ENCODE measurements at places on chromosomes 16 and 17.

DNA sequence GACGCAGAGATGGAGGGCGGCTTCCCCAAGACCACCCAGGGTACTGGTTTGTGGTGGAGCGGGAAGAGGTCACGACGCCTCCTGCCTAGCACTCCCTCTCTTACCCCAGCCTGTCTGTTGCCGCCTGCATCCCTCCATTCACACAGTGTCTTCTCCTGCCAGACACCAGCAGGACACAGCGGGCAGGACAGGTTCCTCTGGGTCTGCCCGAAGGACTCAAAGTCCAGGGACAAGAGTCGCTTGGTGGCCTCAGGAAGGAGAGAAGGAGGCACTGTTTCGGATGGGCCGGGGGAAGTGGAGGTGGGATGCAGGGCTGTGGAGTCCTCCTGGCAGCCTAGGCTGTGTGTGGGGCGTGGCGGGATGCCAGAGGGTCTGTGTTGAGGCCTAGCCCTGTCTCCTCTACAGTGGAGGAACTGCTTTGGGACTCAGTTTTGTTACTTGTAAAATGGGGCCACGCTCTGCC lies 19.6 kb upstream of the TNS4 start:
- DNase-seq: no peak

- peak; percentile 61 for DNase-seq
These were observed 9.3 kb downstream of the GJD3 start for GRCh38 chr17:40355123-40355803.

DNA sequence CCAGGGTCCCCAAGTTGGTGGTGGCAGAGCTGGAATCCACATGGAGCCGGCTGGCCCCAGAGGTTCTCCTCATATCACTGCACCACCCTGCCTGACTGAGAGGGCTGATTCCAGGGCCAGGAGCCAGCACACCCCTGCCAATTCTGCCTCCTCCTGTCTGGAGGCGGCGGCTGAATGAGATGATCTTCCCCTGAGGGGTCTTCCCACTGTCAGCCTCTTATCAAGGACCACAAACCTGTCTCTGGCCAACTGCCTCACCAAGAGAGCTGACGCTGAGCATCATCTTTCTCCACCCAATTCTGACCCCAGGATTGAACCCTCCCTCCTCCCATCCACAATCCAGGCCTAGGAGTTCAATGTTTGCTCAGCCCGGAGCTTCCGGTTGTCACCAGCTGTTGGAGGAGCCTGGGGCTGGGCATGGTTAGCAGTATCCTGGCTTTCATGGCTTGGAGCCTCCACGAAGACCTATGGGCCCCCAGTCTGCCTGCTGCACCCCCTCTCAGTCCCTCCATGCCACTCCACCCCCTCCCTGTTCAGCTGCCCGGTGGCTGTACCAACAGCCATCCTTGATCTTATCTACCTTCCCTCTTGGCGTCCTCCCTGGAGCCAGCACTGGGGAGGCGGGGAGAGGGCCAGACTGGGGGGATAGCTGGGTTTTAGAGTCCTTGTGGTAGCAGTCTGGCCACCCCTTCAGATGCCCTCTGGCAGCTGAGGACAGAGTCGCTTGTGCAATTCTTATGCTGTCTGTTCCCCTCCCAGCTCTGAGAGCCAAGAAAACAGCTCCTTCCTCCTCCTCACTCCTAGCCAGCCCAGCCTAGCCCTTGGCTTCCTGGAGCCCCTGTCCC lies 25.6 kb downstream of the ABCC3 start:
- peak; percentile 62 for DNase-seq

GRCh38 chr17:20995164-20995872 lies 47.5 kb downstream of the USP22 start:
- no peak for DNase-seq

DNA sequence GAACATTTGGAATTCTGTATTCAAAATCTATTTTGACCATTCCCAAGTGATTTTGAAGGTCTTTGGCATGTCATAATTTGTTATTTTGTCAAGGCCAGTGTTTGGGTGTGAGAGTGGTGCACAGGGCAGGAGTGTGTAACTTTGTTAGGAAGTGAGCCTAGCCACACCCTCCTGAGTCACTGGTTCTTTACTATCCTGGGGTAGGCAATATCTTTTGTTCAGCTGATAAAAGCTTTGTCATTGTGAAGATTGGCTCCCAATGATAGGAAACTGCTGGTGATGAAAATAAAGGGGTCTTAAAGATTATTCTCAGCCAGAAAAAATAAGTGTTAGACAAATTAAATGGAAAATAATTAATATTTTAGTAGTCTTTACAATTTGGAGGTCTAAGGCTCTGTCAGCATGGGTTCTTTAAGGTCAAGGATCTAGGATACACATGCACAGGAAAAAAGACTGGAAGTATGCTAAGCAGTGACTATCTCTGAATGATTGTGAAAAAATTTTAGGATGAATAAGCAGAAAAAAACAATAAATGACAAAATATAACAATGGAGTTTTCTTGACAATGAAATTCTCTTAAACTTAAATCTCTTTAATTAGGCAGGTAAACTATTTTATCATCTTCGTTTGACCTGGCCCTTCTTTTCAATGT lies 5.1 kb downstream of the UBN1 start:
- DNase-seq: peak; percentile 39

DNA sequence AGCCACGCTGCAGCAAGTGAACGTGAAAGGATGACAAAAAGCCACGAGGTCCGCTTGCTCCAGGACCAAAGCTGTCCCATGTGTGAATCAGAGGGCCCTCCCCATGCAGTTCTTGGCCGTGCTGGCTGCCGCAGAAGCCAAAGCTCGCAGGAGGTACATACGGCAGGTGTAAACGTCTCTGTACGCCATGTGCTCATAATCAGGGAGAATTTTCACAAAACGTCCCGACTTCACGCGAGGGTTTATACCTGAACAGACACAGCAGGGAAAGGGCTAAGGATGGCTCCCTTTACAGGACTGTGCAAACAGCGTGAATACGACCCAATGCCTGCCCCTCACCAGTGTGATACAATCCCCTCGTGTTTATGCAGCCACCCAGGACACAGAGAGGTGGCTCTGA lies 25.3 kb downstream of the FBXO31 start:
- DNase-seq: no peak

DNA sequence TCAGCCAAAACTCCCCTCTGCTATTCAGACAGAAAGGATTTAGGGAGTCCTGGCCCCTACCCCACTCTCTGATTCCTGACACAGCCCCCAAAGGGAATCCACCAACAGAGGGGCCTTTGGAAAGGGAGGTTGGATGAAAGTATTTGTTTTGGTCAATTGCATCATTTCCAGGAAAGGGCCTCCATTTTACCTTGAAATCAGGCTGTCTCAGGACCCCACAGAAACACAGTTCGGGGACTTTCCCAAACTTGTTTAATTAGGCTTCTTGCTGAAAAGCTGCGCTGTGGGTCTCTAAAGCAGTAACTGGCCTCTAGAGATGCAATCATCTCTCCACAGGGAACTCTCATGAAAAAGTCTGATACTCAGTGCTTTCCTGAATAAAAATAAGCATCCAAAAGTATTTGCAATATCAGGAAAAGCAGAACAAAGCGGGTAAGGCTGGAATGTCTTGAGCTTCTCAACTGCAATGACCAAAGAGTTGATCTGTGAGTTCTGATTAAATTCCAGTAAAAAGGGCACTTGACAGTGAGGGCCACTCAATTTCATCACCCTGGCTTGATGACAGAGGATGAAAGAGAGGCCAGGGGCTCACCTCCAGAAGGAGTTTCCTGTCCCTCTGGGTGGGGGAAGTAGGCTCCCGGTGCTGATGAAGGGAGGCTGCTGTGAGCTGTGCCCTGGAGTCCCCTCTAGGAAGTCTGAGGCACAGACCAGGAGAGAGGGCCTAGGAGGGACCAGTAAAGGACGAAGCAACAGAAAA lies 36.3 kb downstream of the LYRM9 start:
- no peak for DNase-seq

- DNase-seq: no peak
These were observed 2.7 kb downstream of the WDR45B start for GRCh38 chr17:82645516-82645915.

GRCh38 chr16:50156590-50156989 lies 3.5 kb downstream of the TENT4B start:
- DNase-seq: no peak

GRCh38 chr16:78216166-78216745 lies 116.8 kb downstream of the WWOX start:
- no peak for DNase-seq

- DNase-seq: no peak
These were observed 507.5 kb upstream of the HSBP1 start for GRCh38 chr16:83300326-83300725.

GRCh38 chr17:10144982-10145381 lies 53.4 kb downstream of the GAS7 start:
- no peak for DNase-seq

DNA sequence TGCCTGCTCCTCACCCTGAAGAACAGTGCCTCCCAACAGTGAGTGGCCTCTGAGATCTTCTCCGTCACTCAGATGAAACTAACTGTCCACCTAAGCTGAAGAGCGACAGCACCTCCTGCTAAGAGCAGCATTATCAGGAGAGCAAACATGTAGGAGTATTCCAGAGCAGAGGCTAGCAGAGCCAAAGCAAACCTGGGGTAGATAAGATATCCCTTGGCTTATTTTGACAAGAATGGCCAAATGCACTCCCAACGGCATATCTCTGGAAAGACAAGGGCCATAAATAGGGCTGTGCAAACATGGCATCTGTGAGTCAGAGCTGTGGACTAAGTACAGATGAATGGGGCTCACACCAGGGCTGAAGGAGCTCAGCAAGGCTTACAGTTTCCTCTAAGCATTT lies 96.3 kb downstream of the NDEL1 start:
- DNase-seq: peak; percentile 34

DNA sequence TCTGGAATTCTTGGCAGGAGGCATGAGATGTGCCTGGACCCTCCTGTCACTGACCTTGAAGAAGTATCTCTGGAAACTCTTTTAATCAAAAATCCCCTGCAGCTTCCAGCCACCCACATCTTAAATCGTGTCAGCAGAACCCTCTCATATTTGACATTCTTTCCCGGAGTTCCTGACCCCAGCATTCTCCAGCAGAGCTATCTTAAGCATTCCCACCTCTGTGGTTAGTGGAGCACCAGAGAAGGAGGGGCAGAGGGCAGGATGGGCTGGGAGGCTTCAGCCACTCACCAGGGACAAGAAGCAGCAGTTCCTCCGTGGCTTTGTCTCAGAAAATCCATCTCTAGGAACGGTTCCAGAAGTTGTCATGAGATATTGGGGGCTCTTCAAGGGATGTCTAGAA lies 149.9 kb downstream of the RGS9 start:
- no peak for DNase-seq

GRCh38 chr16:88886420-88886844 lies 20.0 kb upstream of the PABPN1L start:
- DNase-seq: peak; percentile 4

GRCh38 chr17:64572682-64573154 lies 65.9 kb downstream of the CEP95 start:
- DNase-seq: peak; percentile 58

GRCh38 chr16:50303605-50304466 lies 37.5 kb downstream of the ADCY7 start:
- peak; percentile 52 for DNase-seq

- no peak for DNase-seq
These were observed 15.4 kb downstream of the KIFC3 start for GRCh38 chr16:57786632-57787518.

DNA sequence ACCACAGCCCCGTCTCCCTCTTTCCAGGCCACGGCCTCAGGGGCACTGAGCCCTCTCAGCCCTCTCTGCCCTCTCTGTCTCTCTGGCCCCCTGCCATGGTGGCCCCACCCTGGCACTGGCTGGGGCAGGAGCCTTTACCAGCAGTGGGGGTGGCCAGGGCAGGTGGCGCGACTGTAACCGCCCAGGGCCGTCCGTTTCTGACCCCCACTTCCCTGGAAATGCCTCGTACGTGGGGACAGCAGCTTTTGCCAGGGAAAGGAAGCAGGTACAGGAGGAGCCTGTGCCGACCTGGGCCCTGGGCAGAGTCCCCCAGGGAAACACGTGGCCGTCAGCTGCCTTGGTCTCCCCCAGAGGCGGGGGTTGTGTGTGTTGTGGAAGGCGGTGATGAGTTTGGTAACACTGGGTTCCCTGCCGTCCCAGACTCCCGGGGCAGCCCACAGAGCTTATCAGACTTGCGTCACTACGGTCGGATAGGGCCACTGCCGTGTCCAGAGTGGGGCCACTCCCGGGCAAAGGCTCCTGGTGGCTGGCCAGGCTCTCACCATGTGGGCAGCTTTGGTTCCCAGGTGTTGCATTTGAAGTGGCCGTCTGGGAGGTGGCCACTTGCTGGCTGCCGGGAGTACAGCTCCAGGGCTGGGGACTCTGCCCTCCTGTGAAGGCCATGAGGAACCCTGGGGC lies 249.3 kb upstream of the CIBAR2 start:
- no peak for DNase-seq

GRCh38 chr16:87254296-87254695 lies 62.9 kb downstream of the C16orf95 start:
- DNase-seq: no peak

DNA sequence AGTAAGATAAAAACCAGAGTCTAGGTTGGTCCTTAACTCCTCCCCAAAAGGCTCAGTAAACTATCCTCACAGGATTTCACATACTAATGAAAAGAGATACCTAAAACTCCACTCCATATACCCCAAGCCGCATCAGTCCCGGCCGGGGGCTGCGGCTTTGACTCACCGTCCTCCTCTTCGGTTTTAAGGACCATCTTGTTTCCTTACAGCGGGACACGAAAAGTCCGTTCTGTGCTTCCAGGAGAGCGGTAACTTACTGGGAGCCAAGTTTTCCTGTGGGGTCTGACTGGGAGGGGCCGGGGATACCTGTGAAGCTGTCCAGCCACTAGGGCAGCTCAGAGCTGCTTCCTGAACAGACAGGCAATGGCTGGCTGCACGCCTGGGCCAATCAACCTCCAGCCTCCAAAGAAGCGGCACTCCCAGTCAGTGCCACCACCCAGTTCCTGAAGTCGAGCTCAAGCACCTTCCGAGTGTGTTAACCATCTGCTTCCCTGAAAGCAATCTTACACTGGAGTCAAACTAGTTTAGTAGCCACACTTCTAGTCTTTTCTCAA lies 45.5 kb downstream of the CYTH1 start:
- DNase-seq: no peak

DNA sequence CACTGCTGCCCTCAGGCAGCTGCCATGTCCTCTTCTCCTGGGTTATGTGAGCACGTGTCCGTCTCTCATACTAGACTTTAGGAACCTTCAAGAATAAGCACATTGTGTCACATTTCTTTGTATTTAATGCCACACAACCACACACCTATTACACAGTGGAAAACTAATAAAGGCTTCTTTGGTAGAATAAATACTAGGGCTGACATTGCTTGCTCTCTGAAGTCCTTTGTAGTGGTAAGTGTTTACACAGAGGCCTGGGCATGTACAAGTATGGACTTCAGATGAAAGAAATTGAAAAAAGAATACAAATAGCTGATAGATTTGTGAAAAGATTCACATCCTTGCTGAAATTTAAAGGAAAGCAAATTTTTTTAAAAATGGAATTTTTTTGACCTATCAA lies 188.1 kb upstream of the CCL2 start:
- no peak for DNase-seq

DNA sequence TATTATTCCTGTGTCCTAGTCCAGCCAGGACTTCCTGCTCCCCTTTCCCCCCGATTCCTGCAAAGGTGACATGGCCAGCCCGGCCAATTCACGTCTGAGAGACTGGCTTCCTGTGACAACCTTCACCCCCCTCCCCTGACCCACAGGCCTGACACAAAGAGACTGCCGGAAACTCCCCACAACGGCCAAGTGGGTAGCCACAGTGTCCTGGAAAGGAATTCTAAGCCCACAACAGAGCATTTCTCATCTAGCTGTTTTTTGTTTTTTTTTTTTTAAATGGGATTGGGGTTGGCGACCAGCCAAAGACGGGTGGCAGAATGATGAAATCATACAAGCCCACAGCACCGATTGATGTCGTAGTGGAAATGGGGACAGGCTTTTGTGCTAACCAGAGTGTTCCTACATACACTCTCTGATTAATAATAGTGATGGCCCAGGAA lies 2.8 kb upstream of the XAF1 start:
- DNase-seq: peak; percentile 85

GRCh38 chr16:3511286-3512180 lies 10.7 kb downstream of the CLUAP1 start:
- no peak for DNase-seq

Measured in cardiac fibroblast (primary cell).